ENCODE measurements at places on chromosomes 12 and 14. TPM values are rescaled to one million over a fixed set of nuclear protein-coding genes. Genes with fewer than 3 reads are reported as not detected.

- no peak for DNase-seq
These were observed 177.8 kb upstream of the SFSWAP start for GRCh38 chr12:131533139-131533538.

DNA sequence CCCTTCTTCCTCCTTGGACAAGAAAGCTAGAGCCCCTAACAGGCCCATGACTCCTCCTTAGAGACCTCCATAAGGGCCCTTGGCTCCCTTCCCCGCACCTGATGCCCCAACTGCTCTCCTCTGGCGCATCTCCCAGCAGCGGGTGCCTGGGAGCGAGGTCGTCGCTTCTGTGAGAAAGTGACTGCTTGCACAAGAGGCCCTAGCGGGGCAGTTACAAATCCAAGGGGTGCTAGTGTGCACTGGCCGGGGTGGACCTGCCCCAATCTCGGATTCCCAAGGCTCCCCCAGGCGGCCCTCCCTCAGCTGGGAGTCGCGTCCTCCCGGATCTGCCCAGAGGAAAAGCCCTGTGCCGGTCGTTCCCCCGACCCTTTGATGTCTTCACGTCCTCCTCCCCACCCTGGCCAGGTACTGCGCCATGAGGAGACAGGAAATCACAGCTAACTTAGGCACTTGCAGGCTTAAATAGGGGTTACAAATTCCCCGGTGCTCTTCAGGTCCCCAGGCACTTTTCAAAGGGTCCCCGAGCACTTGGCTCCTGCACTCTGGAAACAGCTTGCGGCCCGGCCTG is 2.8 kb downstream of the NKX2-8 start:
- no peak for DNase-seq

GRCh38 chr12:47312808-47313426 is 233.2 kb upstream of the AMIGO2 start:
- DNase-seq, result no peak

The CLEC4D gene
- total RNA-seq, result not detected

DNA sequence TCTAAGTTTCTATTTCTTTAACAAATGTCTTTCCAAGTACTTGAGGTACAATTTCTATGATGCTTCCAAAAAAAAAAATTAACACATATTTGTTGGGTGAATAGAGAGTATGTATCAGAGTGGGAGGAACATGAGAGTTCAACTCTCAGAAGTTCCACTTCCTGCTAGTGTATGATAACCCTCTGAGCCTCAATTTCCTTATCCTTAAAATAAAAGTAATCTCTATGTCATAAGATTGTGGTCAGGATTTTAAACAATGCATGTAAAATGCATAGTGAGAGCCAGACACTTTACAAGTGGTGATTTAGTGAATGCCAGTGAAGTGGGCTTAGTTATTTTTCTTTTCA is 270.3 kb upstream of the AMIGO2 start:
- no peak for DNase-seq

DNA sequence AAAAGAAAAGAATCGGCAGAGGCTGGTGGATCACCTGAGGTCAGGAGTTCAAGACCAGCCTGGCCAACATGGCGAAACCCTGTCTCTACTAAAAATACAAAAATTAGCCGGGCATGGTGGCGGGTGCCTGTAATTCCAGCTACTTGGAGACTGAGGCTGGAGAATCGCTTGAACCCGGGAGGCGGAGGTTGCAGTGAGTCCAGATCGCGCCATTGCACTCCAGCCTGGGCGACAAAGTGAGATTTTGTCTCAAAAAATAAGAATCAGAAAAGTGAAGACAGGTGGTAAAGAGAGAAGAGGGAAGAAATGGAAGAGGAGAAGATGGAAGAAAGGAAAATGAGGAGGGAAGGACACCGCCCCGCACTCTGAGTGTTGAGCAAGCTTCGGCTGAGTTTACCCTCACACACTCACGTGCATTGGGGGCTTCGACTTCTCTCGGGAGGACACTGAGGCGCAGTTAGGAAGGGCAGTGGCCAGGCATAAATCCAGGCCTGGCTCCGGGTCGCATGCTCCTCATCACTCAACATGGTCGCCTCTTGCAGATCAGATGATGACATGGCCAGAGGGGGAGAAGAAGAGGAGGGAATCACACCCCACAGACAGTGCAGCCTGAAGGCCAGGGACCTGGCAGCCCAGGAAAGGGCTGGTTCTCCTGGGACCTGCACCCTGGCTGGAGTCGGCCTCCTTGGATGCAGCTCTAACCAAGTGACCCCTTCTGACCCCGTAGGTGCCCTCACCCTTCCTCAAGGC is 61.1 kb downstream of the PRMT8 start:
- DNase-seq, result no peak

DNA sequence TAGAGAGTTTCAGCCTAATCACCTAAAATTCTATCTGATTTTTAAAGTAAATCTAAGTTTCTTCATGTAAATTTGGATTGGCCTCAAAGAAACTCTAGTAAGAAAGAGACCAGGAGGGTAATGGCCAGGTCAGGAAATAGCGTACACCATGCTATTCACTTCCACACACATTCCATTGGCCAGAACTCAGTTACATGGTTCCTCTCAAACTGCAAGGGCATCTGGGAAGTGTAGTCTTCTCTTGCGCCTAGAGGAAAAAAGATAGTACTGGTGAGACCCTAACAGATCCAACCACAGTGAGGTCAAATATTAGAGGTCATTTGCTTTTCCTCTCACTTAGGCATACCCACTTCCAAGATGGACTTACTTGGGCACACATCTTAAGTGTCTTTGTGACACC is 39.1 kb downstream of the MBIP start:
- DNase-seq, result no peak

DNA sequence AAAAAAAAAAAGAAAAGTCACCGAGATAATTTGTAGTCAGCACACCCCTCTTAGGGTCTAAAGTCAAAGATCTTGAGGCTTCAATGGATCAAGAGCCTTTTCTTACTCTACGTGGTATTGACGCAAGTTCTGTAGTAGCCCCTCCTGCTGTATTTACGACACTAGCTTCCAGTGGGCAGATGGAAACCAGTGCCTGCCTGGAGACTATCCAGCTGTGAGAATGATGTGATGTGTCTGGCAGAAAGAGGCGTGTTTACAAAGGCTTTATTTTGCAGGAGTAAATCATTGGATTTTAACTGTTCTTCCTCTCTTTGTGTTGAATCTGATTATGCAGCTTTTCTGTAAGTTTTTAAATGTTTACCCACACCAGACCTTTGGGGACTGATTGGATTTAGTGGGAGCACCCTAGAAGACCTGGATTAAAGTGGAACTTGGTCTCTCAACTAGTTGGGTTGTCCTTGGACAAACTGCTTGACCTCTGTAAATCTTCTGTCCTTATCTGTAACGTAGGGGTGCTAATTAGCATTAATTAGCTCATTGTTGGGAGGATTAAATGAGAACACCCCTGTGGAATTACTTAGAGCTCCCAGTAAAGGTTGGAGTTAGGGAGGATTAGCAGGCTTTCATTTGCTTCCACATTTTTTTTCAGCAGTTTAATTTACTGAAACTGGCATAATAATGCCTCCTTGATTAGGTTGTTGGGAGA is 72.4 kb downstream of the RASSF3 start:
- DNase-seq, result peak; percentile 67

The HVCN1 gene
- 0.95 TPM for total RNA-seq

- DNase-seq, result no peak
These were observed 648 bp downstream of the ERP27 start for GRCh38 chr12:14937689-14938088.

DNA sequence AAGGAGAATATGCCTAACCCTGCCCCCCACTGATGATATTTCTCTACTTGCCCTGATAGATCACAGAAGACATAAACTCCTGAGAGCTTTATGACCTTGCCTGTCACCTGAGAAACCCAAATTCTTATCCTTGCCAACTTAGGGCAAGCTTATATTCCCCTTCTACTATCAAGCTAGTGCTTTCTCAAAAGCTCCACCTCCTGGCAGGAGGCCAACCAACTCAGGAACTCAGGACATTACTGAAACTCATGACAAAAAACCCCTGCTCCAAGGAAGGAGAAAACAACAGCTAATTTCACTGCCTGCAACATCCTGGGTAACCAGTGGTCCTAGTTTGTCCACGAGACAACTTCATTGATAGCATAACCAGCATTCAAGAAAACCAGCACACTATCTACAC is 60.9 kb upstream of the FSCB start:
- no peak for DNase-seq

The MYBPC1 gene
- total RNA-seq, result not detected

The HCAR1 gene
- total RNA-seq, result not detected

DNA sequence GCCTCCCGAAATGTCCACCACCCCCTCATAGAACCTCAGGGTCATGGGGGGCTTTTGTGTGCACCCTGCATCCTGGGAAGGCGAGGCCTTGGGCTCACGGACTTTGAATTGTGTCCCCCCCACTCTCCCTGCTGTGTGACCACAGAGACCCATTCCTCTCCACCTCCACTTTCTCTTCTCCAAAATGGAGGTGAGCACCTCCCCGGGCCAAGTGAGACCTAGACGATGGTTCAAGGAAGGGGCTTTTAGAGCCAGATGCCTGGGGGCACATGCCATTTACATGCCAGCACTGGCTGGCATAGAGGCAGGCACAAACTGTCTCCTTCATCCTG is 33.5 kb downstream of the CYP46A1 start:
- no peak for DNase-seq

GRCh38 chr12:124910561-124911478 is 3.6 kb downstream of the UBC start:
- DNase-seq, result peak; percentile 21

The OR6C4 gene
- not detected for total RNA-seq

DNA sequence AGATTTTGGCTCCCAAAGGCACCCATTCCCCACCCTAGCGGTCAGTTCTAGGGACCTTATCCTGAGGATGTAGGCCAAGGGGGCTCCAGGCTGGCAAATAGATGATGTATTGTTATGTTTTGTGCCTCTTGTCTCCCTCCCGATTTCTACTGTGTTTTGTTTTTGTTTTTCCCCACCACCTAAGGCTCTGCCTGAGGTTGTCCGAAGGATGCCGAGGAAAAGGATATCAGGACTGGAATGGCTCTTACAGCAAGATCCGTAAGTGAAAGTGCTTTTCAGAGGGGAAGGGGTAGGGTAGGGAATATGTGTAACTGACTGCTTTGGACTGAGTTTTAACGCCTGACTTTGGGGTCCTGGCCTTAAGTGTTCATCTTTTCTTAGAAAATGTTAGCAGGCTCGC is 6.6 kb downstream of the FOXG1 start:
- no peak for DNase-seq

- no peak for DNase-seq
These were observed 420.2 kb downstream of the MED13L start for GRCh38 chr12:115857160-115857920.

The NPC2 gene
- 314 TPM for total RNA-seq

The LRRK2 gene
- total RNA-seq, result 3.6 TPM

- DNase-seq, result no peak
These were observed 29.2 kb upstream of the LHX5 start for GRCh38 chr12:113500782-113501311.

DNA sequence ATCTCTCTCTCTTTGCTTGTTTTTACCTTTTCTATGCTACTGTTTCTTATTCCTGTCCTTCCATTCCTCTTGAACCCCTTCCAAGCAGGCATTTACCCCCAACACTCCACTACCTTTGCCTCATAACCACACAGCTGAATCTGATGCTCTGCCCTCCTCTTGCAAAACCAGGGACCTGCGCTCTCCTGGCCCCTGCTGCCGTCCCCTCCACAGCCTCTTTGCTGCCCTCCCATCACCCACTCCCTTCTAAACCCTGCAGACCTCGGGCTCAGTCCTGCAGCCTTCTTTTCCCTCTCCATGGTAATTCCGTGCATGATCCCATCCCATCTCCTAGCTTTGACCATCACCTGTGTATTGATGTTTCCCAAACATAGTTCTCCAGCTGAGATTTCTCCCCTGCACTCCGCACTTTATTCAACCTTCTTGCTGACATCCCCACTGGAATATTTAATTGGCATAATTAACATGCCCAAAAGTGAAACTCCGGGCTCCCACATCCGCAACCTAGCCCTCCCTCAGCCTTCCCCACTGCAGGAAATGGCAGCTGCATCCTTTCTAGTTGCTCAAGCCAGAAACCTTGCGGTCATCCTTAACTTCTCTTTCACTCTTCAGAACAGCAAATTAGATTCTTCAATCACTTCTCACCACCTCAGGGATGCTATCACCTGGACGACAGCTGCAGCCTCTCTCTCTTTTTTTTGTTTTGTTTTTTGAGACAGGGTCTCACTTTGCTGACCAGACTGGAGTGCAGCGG is 16.0 kb downstream of the FIGNL2 start:
- no peak for DNase-seq

DNA sequence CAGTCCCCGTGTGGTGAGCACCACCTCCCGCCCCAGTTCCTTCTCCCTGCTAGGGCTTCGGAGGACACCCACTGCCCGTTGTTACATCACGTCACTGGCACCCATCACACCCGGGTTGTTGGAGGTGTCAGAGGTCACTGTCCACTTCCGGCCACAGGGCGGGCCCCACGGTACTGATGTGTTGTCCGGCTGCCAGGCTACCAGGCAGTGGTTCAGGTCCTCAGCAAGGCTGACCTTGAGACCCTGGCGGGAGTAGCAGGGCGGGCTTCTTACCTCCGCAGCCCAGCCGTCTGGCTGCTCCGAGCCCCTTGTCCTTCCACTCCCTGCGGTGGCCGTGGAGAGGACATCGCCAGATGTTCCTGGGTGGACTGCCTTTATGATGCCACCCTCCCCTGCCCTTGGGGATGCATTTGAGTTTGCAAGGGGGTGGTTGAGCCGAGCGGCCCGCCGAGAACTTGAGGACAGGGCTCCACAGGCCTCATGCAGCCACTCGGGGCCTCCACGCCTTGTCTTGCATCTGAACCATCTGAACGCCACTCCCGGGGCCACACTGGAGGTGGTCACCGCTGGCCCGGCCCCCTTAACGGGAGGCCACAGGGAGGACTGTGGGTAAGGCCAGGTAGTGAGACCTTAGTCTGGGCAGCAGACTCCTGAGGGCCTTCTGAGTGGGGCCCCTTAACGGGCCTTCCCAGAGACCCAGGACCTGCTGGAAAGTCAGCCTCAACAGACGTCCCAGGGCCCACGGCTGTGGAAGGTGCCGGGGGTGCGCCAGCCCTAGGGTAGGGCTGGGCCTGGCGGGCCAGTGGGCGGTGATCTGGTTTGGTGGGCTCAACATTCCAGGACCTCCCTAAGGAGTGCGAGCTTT is 27.1 kb upstream of the PLD4 start:
- DNase-seq, result no peak

GRCh38 chr14:89294872-89295271 is 122.2 kb downstream of the FOXN3 start:
- no peak for DNase-seq

DNA sequence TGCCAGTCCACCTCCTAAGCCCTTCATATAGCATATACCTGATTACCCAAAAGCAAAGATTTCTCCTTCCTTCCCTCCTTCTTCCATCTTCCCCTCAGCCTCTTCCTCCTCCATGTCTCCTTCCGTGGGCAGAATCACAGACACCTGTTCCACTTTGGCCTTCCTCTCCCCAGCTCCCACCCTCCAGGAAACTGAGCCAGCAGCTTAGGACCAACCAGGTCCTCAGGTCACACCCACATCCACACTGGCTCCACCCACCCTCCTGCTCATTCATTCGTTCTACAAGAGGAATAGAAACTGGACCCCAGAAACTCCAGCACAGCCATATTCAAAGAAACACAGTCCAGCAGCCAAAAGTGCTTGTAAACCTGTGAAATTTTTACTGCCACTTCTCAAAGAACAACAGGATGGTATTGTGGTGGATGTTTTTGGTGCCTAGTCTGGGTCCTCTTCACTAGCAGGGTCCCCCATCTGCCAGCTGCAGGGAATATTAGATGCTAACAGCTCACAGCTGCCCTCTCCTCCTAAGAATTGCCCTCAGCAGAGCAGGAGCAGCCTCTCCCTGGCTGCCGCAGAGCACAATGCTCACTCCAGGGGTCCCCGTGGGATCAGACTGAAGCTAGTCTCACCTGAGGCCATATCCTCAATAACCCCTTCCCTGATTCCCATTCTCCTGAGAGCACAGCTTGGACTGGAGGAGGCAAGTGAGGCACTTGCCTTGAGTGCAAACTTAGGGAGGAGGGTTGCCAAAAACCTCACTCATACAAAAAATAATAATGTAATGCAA is 18.4 kb downstream of the CMKLR1 start:
- no peak for DNase-seq

Measured in A172 (cell line).